T-helper 2 cell treated with Interferon-gamma antibody and Interleukin-4, amounts not matched to agents 5 μg/mL and 100 μg/mL, for 36 hours (primary cell): ENCODE measurements at places on chromosomes 4 and X.

- H3K27me3 ChIP-seq: peaks cover 4% of the 10 kb centered on the region
- no peaks in the 10 kb centered on the region for H3K4me1 ChIP-seq
- DNase-seq: no peak
- H3K4me3 ChIP-seq: no peak overlapping the region
- H3K27ac ChIP-seq: no peak overlapping the region
Measured at GRCh38 chr4:81605271-81605670, 133.6 kb upstream of the RASGEF1B start.

DNA sequence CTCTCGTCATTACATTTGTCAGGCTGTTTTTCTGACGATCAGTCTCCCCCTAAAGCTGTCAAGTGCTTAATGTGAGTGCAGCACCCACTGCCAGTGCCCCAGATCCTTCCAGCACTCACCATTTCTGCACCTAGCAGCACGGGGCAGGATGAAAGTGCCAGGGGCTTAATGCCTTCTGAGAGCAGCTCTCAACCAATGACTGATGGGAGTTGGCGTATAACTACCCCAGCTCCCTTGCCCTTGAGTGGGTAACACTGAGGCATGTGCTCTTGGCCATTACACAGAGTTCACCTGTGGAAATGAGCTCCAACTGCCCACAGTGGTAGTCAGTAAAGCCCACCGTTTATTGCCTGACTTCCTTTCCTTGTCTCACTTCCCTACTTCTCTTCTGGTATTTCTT is 226.2 kb upstream of the BCOR start:
- peaks cover 7% of the 10 kb centered on the region for H3K27me3 ChIP-seq
- H3K27ac ChIP-seq: no peak overlapping the region
- H3K4me3 ChIP-seq: no peak overlapping the region

DNA sequence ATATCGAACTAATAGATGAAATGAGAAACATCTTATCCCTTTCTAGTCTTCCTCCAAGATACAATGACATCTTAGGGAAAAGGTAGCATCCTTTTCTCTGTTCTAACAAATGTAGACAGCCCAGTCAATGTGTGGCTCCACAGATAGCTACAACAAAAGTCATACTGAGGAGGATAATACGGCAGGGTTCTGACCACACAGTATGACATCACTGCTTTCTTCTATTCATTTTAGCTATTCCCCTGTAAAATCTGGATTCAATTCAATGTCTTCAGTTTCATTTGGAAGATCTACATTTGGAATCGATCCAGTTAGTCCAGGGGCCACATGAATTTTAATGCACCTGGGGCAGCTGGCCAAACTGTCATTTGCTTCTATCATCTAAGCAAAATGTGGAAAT is 51.4 kb downstream of the ENOX2 start:
- DNase-seq: no peak
- peaks cover 2% of the 10 kb centered on the region for H3K36me3 ChIP-seq
- H3K27me3 ChIP-seq: no peaks in the 10 kb centered on the region

DNA sequence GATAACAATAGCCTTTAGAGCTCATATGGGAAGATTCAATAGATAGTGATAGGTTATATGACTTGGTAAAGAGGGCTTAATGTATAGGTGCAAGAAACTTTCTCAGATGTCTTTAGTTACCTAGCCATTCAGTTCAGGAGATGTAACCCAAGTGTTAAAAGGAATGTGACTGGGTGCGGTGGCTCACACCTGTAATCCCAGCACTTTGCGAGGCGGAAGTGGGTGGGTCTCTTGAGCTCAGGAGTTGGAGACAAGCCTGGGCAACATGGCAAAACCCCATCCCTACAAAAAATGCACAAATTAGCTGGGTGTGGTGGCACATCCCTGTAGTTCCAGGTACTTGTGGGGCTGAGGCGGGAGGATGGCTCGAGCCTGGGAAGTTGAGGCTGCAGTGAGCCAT is 7.9 kb downstream of the TET2 start:
- peaks cover 18% of the 10 kb centered on the region for H3K4me1 ChIP-seq
- H3K36me3 ChIP-seq: peaks cover 7% of the 10 kb centered on the region
- no peak overlapping the region for H3K4me3 ChIP-seq
- no peak for DNase-seq

DNA sequence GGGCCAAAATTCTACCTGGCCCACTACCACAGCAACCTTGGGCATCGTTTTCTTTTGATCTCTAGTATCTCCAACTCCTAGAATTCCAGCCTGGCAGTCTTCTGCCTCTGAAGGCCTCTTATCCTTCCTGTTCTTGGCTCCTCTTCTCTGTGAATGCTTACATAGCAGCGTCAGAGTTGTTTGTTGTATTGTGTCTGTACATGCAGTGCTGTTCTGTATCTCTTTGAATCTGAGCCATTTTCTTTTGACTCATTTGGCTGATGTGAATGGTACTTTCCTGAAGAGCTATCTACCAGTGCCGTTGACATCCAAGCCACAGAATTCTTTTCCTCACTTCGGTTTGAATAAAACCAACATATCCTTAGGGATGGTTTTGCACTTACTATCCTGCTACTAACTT is 79.2 kb downstream of the TMEM164 start:
- no peaks in the 10 kb centered on the region for H3K27me3 ChIP-seq
- no peak for DNase-seq
- H3K4me1 ChIP-seq: peaks cover 9% of the 10 kb centered on the region
- H3K4me3 ChIP-seq: no peak overlapping the region

- H3K36me3 ChIP-seq: peaks cover 5% of the 10 kb centered on the region
- no peak overlapping the region for H3K27ac ChIP-seq
- no peaks in the 10 kb centered on the region for H3K27me3 ChIP-seq
- DNase-seq: no peak
- H3K4me3 ChIP-seq: no peak overlapping the region
- peaks cover 47% of the 10 kb centered on the region for H3K4me1 ChIP-seq
Measured at GRCh38 chr4:98609934-98610333, 48.5 kb downstream of the TSPAN5 start.

GRCh38 chrX:16251782-16252181 is 84.5 kb downstream of the MAGEB17 start:
- peaks cover 4% of the 10 kb centered on the region for H3K27me3 ChIP-seq
- H3K27ac ChIP-seq: no peak overlapping the region
- H3K36me3 ChIP-seq: no peaks in the 10 kb centered on the region
- no peaks in the 10 kb centered on the region for H3K4me1 ChIP-seq

GRCh38 chrX:110172215-110172614 is 145.7 kb downstream of the AMMECR1 start:
- H3K27me3 ChIP-seq: no peaks in the 10 kb centered on the region
- H3K4me3 ChIP-seq: no peak overlapping the region
- no peak for DNase-seq
- H3K27ac ChIP-seq: no peak overlapping the region
- no peaks in the 10 kb centered on the region for H3K4me1 ChIP-seq
- H3K36me3 ChIP-seq: no peaks in the 10 kb centered on the region
